Stimulated activated CD4-positive, alpha-beta T cell treated with anti-CD3 and anti-CD28 coated beads, Interleukin-15, amount 100 ng/mL, for 1 hour (primary cell): ENCODE measurements at places on chromosomes 1 and 21.

GRCh38 chr1:61215119-61215518 lies 132.8 kb downstream of the NFIA start:
- no peak for DNase-seq

- no peak for DNase-seq
Measured at GRCh38 chr1:244815600-244816099, 19.8 kb upstream of the COX20 start.

DNA sequence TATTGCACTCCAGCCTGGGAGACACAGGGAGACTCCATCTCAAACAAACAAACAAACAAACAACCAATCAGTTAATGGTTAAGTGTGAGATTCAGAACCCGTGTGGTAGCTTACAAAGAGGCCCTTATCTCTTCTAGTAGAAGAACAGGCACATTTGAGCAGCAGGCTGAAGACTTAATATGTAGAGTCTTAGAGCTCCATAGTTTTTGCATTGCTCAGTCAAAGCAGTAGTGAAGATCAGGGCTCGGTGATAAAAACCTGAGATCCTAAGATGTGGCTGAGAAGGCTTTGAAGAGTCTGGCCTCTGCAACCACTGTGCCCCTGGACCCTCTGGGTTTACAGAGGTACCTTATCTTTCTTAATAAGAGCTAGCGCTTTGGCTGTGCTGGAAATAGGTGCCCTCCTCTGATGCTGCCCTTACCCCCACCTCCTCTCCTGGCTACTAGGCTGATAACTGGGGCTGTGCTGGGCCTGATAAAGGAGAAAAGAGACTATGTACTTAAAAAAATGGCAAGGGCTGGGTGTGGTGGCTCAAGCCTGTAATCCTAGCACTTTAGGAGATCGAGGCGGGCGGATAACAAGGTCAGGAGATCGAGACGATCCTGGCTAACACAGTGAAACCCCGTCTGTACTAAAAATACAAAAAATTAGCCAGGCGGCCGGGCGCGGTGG lies 10.5 kb upstream of the UCK2 start:
- no peak for DNase-seq

DNA sequence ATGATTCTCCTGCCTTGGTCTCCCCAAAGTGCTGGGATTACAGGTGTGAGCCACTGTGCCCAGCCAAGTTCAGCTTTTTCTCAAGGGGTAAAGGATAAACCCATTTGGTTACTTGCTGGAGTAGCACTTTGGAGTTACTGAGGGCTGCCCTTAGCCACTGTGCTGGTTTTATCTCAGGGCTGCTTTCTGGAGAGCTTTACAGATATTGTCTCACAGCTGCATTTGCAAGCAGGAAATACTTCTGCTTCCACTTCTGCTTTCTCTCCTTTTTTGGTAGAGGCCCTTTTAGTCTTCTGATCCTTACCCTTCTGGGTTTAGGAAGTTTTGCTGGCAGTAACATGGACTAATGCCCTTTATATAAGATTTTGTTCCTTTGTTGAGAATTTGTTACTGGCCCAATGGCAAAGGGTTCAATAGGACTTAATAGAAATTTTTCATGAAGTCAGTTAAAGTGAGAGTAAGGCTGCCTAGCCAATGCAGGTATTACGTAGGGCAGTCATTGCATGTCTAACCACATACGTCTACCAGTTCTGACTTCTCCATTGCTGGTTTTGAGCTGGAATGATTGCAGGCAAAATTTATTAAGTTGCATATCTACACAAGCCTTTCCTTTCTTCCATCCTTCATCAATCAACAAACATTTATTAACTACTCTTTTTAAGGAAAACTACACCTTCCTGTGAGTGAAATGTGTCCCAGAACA lies 24.4 kb downstream of the CAP1 start:
- DNase-seq, result no peak

DNA sequence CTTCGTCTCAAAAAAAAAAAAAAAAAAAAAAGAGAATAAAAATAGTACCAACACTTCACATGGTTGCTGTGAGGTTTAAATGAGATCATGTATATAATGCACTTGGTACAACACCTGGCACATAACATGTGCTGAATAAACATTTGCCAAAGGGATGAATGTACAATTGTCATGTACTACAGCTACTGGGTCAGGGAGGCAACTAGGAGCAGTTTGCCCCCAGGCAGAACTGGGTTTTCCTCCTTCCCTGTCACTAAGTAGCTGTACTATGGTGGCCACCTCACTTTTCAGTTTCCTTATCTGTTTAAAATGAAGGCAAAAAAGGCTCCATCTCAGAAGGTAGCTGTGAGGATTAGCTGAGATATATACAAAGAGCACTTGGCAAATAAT lies 11.5 kb downstream of the AK2 start:
- no peak for DNase-seq

DNA sequence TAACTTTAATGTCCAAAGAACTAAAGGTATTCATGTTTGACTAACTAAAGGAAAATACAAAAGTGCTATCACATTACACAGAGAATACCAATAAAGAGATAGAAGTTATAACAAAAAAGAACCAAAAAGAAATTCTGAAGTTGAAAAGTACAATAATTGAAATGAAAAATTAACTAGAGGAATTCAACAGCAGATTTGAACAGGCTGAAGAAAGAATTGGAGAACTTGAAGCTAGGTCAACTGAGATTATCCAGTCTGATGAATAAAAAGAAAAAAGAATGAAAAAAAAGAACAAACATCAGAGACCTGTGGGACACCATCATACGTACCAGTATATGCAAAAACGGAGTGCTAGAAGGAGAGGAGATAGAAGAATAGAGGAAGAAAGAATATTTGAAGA lies 78.5 kb downstream of the NUP210L start:
- no peak for DNase-seq

DNA sequence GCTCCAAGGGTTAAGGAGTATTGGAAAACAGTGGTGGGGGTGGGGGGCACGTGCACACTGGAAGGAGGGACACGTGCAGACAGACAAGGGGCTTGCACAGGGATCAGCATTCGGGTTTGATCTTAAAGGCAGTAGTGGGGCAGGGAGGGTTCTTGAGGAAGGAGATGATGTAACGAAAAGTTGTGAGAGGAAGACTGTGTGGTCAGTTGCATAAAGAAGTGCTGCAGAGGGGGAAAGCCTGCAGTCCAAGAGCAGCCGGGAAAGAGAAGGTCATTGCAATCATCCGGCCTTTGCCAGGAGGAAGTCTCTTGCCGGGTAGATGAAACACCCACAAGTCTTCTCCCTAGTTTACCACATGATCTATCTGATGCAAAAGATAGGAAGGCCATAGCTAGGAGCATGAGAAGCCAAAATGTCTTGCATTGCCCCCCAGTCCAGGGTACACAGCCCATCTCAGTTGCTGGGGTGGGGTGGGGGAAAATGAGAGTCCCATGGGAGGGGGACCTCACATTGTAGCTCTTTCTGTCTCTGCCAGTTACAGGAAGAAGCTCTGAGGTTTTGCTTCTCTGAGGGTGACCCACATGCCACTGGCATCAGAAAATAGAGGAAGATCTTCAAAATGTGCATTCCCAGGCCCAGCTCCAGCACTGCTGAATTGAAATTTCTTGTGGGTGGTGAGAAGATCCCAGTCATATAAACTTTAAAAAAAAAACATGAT lies 202.5 kb upstream of the RAB4A start:
- DNase-seq, result no peak

DNA sequence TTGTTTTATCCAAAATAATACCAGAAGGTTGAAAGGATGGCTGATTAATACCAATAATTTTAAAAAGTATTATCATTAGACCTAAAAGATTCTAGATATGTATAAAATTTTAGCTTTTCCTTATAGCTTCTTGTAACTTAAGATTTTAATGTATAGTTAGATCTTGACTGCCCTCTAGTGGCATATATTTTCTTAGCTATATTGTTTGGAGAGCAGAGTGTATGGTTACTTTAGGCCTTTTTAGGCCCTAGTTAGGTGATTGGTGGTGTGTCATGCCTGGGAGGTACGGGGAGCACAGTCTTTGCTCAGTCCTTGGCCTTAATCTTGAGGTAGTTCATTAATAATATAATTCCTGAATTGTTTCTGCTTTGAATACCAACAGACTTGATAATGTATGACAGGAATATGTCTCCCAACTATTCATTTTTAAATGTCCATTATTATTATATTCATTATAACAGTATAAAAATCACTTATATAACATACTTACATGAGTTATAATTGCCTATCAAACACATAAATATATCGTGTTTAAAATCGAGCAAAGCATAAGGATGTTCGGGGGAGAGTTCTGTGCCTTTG lies 328.4 kb downstream of the ZP4 start:
- no peak for DNase-seq

DNA sequence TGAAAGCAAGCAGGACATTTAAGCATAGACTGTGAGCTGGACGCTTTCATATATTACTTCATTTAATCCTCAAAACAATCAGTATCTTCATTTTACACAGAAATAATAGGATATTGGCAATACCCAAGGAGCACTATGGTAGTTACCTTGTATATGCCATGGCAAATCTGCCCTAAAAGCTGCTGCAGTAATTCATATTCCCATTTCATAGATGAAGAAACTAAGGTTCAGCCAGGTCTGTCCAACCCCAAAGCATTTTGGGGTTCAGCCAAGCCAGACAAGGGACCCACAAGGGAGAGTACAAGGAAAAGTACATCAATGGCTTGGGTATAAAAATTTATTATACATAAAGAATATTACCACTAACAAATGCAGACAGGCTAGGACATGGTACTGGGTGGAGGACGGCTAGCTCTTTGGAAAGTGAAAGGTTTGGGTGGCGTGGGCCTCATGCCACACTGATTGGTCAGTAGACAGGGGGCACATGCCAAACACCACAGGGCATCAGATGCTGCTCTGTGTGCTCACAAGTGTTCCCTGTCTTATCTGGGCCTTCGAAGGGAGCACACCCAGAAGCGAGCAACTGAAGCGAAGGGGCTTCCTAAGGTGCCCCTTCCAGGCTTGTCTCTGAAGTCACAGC lies 23.9 kb upstream of the PTAFR start:
- no peak for DNase-seq

DNA sequence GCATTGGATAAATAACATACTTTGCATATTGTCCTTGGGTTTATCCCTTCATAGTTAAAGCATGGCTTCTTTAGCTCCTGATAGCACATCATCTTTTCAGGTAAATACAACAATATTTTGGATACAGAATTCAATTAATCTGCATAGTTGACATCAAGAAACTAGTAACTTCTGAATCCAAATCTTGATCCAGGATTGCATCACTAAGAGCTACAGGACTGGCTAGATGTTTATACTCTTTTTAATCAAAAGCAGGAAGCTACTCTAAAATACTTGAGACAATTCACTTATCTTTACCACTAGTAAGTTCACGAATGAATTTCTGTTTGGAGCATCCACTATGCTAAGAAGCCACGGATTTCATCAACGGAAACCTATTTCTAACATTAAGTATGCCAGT lies 54.2 kb upstream of the SLC44A3 start:
- no peak for DNase-seq

DNA sequence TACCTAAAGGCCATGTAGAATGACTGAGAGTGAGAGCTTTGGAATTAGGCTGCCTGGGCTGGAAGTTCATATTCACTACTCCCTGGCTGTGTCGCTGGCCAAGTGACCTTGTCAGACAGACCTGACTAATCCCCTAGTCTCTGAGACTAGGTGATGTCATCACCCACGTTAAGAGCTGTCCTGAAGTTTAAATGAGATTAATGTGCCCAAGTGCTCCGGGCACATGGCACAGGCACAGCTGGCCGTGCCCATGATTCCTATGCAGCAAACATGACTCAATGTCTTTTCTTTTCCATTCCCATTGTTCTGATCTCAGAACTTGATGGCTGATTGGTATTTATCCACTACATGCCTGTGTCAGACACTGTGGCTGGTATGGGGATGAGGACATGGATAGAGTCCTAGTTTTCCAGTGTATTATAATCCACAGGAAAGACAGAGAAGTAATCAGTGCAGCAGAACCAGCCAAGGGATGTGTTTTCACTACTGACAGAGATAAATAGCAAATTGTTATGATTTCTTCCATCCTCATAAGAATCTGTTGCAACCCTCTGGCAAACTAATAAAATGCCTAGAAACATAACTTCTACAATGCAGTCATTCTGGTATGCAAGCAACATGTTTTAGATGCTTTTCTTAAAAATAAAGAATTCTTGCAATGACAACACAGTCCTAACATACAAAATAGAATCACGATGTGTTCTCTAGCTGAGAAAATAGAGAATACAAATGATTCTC lies 180.9 kb downstream of the PCP4 start:
- DNase-seq, result no peak

- DNase-seq, result no peak
Measured at GRCh38 chr21:37257511-37257966, 9.6 kb downstream of the VPS26C start.

GRCh38 chr1:240235521-240236288 lies 144.0 kb downstream of the FMN2 start:
- no peak for DNase-seq

- DNase-seq, result no peak
Measured at GRCh38 chr1:30997463-30998057, 68.0 kb downstream of the PUM1 start.

DNA sequence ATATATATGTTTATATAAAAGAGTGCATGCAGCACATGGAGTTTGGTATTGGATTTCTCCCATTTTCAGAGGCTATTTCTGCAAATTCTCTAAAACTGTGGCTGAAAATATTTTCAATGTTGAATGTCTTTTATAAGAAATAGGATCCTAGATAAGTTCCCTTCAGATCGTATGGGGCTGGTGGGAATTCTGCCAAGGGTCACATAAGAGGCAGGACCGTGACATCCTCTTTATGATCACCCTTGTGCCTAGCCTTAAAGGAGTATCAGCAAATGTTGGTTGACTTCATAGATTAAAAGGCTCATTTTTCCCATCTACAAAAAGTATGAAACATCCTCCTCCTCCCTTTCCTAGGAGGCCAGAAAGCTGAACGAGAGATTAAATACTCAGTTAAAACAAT lies 1.3 kb upstream of the IFNAR2 start:
- no peak for DNase-seq

GRCh38 chr1:54110996-54111395 lies 41.8 kb downstream of the CDCP2 start:
- no peak for DNase-seq

- DNase-seq, result no peak
Measured at GRCh38 chr1:47745715-47746609, 251.2 kb downstream of the TRABD2B start.

DNA sequence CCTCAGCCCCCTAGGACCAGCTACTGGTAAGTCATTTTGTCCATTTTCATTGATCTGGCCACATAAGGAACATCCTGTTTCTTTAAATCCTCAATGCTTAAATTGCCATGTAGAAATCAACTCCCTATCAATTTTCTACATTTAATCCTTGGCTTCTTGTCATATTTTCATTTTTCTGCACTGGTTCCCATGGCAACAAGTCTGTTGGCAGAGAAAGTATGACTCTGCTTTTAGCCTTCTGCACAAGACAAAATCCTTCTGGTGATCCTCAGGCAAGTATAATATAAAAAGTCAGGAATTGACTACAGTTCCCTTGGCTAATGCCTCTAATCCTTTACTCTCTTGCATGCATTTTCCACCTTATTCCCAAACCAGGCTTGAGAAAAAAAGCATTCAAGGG lies 65.0 kb downstream of the LRRC40 start:
- no peak for DNase-seq

DNA sequence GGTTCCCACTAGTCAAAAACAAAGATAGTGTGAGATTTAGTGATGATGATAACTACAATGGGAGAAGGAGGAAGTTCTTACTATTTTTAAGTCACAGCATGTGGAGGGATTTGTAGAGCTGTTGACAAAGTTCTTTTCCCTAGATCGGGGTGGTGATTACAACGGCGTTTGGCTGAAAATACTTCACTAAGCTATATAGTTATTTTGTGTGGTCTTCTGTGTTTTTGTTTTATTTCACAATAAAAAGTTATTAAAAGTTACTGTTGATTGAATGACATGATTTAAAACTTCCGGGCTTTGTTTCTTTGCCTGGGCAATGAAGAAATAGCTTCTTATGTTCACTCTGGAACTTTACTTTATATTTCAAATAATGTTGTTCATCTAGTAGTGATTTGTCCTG lies 47.3 kb upstream of the SSX2IP start:
- no peak for DNase-seq
